ENCODE measurements at places on chromosomes 6 and 20.

- DNase-seq: no peak
Observed at GRCh38 chr6:81864124-81864523, 111.6 kb upstream of the TENT5A start.

- no peak for DNase-seq
Observed at GRCh38 chr20:50313827-50314677, 123.4 kb downstream of the CEBPB start.

DNA sequence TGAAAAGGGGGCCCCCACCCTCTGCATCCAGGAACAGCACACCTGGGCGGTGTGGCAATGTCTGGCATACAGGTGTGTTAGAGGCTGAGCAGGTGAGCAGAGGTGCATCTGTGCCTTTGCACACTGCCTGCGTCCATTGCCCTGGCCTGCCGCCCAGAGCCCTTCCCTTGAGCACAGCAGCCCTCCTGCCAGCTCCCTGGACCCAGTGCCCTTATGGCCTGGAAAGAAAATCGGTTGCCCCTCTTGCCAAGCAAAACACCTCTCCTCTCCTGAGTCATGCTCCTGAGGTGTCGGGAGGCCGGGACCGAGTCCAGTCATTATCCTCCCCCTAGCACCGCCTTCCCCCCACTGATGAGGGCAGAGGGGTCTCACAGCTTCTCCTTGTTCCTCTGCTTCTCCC, 259.9 kb downstream of the SMOC2 start:
- DNase-seq: no peak

- no peak for DNase-seq
Observed at GRCh38 chr6:90249458-90249857, 47.2 kb downstream of the BACH2 start.

GRCh38 chr20:16066571-16066970, 506.7 kb downstream of the KIF16B start:
- no peak for DNase-seq

DNA sequence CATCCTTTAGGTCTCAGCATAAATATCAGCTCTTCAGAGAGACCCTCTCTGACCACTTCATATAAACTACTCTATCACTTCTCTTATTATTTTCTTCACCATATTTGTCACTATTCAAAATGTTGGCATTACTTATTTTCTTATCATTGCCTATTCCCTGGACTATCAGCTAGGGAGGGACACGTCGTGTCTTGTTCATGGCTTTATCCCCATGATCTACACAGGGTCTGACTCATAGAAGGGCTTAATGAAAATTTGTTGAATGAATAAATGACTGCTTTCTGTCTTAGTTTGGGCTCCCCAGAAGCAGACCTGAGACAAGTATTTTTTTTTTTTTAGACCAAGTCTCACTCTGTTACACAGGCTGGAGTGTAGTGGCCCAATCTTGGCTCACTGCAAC, 3.0 kb upstream of the CDK5RAP1 start:
- DNase-seq: no peak

- no peak for DNase-seq
Observed at GRCh38 chr20:35039146-35039545, 53.5 kb downstream of the TRPC4AP start.

- no peak for DNase-seq
Observed at GRCh38 chr6:39573541-39573940, 151.7 kb downstream of the KIF6 start.

- DNase-seq: no peak
Observed at GRCh38 chr6:135162678-135163439, 18.2 kb upstream of the MYB start.

DNA sequence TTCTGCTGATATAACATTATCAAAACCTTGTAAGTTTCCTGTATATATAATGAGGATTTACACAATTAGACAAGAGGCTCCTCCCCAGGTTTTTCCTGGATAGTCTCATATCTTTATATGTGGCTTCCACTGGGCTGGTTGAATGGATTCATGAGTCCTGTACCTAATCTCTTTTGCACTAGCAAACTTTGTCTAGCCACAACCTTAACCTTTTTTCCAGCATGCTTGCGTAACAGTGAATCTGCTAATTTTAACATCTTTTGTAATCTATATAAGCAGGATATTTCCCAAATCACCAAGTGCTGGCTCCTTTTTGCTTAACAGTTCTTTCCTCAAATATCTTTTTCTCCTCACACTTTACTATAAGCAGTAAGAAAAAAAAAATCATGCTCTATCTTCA, 153.6 kb downstream of the COL21A1 start:
- DNase-seq: no peak

All from GM12892 (cell line).